Stimulated activated CD8-positive, alpha-beta memory T cell treated with anti-CD3 and anti-CD28 coated beads, Interleukin-4, amount 100 ng/mL, for 1 hour (primary cell): ENCODE measurements at places on chromosomes 12 and 14.

GRCh38 chr12:15443050-15443449, 120.7 kb downstream of the PTPRO start:
- DNase-seq: no peak

- no peak for DNase-seq
Observed at GRCh38 chr14:75175677-75176141, 703 bp downstream of the TMED10 start.

GRCh38 chr12:94704452-94705306, 54.3 kb upstream of the TMCC3 start:
- DNase-seq: no peak

GRCh38 chr12:53506450-53506785, 866 bp downstream of the NPFF start:
- DNase-seq: no peak

- no peak for DNase-seq
Observed at GRCh38 chr12:75481774-75482173, 1.2 kb downstream of the GLIPR1 start.

- no peak for DNase-seq
Observed at GRCh38 chr12:71415336-71416231, 24.0 kb upstream of the LGR5 start.

- no peak for DNase-seq
Observed at GRCh38 chr12:89700191-89700810, 8.3 kb downstream of the ATP2B1 start.

DNA sequence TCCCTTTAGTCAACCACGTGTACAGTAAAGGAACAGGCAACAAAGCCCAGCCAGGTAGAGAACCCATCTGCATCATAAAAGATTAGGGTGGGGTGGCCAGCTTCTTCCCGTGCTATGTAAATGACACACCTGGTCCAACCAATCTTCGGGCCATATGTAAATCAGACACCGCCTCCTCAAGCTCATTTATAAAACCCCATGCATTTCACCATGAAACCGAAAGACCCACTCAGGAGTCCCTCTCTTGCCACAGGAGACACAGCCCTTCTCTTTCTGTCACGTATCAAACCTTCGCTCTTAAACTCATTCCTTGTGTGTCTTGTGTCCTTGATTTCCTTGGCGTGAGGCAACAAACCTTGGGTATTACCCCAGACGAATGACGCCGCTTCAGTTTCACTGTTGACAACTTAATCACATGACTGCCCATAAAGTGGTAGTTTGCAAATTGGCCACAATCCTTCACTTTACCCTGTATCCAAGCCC, 59.8 kb upstream of the TBPL2 start:
- DNase-seq: no peak

- DNase-seq: no peak
Observed at GRCh38 chr14:70073924-70074566, 114.7 kb downstream of the SLC8A3 start.

GRCh38 chr14:91774140-91775096, 42.5 kb upstream of the CATSPERB start:
- no peak for DNase-seq

GRCh38 chr12:83769151-83769550, 1082.4 kb downstream of the TMTC2 start:
- DNase-seq: no peak

DNA sequence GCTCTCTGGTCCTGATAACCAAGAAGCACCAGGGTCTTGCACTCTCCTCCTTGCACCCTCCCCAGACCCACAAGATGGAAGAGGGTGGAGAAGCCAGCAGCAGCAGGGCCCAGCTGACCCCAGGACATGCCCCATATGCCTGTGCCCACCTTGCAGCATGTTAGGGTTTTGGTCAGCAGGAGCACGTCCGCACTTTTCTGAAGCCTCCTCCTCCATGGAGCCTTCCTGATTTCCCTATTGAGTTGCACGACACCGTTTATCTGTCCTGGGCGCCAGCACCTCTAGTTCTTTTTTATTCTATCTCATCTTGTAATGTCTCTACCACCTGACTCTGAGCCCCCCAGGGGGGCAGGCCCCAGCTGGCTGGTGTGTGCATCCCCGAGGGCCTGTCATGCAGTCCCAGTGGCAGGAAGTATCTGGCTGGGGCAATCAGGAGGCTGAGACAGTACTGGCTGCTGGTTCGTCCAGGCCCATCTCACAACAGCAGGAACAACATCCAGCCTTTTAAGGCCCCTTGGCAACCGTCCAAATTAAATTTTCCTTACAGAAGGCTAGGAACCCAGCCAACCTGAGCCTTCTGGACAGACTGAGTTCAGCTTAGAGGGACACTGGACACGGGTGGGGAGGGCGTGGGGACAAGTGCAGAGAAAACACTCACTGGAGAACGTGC, 39.6 kb downstream of the CCDC85C start:
- DNase-seq: no peak

DNA sequence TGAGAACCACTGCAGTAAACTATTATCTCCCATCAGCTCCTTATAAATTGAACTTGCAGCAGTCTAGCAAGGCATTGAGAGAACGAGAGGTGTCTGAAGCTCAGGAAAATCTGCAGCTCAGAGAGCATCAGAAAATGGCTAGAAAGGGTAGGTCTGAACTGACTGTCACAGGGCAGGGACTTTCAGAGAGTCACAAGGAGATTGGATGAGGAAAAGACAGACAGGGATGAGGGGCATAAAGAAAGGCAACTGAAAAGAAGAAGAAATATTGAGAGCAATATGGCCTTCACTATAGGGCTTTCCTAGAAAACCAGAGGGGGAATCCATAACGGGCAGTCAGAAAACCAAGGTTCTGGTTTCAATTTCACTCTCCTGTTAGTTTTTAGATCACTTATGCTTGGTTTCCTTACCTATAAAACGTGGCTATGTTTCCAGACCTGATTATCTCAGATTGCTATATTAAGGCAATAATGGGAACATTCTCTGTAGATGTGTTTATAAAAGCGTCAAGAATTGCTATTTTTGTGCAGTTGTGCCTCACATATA, 40.9 kb downstream of the PDE6H start:
- DNase-seq: no peak

DNA sequence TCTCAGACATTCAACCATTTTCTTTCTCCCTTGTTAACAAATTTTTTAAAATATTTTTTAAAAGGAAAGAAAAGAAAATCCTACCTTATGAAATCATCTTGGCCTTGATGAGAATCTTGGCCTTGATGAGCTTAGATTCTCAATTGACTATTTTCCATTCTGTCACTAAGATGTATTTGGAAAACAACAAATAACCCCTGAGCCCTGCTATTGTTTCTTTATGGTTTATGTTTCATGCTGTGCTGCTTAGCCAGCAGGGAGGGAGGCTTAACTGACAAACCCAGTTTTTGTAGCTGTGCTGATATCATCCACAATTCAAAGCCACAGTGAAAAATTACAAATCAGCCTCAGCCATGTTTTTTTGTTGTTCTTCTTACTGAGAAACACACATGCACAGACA, 404.1 kb downstream of the RAD51B start:
- no peak for DNase-seq

DNA sequence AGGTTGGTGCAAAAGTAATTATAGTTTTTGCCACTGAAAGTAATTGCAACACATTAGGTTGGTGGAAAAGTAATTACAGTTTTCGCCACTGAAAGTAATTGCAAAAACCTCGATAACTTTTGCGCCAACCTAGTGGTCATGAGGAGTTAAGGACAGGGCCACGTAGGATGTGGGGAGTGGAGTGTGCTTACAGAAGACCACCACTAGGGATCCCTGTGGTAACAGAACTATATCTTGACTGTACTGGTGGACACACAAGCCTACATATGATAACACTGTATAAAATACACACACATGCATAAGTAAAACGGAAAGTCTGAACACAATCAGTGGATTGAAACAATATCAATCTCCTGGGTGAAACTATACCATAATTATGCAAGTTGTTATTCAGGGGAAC, 187.4 kb upstream of the ABCD2 start:
- DNase-seq: no peak

- no peak for DNase-seq
Observed at GRCh38 chr14:76931631-76932402, 96.7 kb downstream of the IRF2BPL start.

- DNase-seq: no peak
Observed at GRCh38 chr12:6839482-6840201, 1.1 kb upstream of the GNB3 start.

DNA sequence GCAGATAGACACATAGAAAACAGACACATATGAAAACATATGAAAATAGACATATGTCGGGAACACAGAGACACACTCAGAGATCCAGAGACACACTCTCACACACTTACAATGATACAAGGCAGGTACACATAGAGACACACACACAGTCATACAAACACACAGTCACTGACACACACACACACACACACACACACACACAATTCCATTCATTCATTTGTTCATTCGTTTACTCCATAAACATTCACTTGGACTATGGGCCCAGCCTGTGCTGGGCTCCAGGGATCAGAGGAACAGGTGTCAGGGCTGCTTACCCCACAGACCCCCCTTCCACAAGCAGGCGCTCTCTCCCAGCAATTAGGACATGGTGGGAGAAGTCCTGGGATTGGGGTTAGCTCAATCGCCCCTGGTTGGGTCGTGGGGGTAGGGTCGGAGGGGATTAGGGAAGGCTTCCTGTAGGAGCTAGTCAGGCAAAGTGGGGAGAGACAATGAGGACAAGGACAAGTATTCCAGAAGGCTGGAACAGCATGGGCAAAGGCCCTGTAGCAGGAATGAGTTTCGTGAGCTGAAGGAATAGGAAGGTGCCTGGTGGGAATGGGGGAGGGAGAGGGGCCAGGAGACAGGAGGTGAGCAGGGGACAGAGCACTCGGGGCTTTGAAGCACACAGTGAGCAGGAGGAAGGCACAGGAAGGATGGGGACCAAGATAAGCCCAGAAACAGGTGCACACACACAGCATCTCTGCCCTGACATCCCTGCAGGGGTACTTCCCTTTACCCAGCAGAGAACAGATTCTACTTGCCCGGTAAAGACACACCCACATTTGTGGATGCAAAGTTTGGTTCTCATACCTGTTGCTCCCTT, 6.5 kb downstream of the RASAL1 start:
- DNase-seq: no peak

DNA sequence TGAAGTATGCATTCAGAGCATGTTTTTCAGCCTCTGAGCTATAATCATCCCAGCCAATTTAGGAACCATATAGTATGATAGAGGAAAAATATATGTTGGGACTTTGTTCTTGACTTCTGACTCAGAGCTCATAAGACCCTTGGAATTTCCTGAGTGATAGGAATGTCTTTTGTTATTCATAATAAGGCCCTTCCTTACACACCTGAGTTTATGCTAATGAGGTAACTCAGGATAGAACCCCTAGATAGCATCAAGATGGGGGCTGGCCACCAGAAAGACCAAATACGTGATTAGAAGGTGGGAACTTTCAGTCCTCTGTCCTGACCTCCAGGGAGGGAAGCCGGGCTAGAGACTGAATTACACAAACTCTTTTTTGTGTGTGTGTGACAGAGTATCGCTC, 32.4 kb upstream of the PLEK2 start:
- no peak for DNase-seq

GRCh38 chr12:57112492-57113294, 1.5 kb upstream of the STAT6 start:
- DNase-seq: no peak

DNA sequence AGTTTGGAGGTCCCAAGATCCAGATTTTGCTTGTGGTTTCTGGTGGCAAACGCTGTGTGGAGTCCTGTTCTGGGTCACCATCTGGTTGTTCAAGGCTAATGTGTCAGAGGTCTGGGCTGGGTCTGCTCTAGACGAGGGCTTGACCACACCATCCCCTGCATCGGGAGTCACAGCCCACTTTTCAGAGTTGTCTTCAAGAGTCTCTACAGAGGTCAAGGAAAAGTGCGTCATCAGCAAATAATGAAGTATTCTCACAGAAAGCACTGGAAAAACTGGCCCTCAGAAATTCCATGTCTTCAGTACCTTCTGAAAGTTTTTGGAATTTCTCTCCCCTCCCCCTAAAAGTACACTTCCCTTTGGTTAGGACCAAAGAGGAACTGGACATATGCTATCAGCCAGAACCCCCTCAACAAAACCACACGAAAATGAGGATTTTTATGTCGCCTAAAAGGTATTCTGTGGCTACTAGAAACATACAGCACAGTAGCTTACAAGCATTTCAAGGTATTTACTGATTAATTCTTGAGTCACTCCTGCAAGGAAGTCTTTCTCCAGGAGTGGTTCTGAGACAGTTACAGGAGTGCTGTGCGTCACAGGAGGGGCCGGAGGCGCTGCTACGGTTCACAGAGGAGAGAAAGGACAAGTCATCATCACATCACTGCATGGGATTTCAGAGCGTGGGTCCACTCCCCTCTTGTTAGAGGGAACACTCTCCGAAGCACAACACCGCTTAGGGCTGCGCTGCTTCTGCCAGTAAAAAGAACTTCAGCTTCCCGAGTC, 35.4 kb downstream of the RAD52 start:
- no peak for DNase-seq

- no peak for DNase-seq
Observed at GRCh38 chr14:69519204-69520100, 34.9 kb downstream of the PLEKHD1 start.
